ENCODE measurements at places on chromosomes 12 and 14. TPM values are rescaled to one million over a fixed set of nuclear protein-coding genes. Genes with fewer than 3 reads are reported as not detected.

PUS1 gene
- polyA plus RNA-seq = 13.8 TPM

TMEM253 gene
- 1.7 TPM for polyA plus RNA-seq

E2F7 gene
- 7.0 TPM for polyA plus RNA-seq

LMNTD1 gene
- polyA plus RNA-seq = not detected

GLS2 gene
- 0.78 TPM for polyA plus RNA-seq

FOXG1 gene
- polyA plus RNA-seq = 0.08 TPM

RPGRIP1 gene
- 0.69 TPM for polyA plus RNA-seq

SRRM4 gene
- polyA plus RNA-seq = 0.17 TPM

NELL2 gene
- polyA plus RNA-seq = 22.6 TPM

CRIP1 gene
- 34.7 TPM for polyA plus RNA-seq

GLIPR1L2 gene
- 3.3 TPM for polyA plus RNA-seq

EID3 gene
- 4.4 TPM for polyA plus RNA-seq

- DNase-seq = no peak
Observed at GRCh38 chr14:96098309-96098998, 59.3 kb downstream of the C14orf132 start.

DNA sequence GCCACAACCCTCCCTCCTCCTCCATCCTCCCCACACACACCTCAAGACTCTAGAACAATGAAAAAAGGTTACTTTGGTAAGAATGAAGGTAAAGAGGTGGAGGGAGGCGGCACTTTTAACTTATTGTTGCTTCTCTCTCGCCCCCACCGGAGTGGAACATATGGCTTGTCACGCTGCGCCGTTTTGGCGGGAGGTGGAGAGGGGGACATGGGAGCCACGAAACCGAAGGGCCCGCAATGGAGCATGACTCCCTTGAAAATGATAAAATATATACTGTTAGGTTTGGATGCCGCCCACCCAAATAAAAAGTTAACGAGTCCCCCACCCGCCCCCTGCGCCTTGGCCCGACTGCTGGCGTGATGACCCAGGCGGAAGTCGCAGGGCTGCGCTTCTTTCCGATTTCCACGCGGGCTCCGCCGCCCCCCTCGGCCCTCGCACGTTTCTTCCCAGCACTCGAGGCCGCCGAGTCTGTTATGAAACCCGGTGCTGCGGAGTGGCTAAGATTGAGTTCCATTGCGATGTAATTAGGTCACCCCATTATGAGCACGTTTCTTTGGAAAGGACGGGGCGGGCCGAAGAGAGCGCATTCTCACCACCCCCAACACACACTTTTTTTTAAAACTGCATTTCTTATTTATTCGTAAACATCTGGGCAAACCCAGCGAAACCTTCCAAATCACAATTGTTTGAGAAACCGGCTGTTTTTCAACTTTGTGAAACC is 1.4 kb upstream of the ZFP36L1 start:
- DNase-seq = no peak

DNA sequence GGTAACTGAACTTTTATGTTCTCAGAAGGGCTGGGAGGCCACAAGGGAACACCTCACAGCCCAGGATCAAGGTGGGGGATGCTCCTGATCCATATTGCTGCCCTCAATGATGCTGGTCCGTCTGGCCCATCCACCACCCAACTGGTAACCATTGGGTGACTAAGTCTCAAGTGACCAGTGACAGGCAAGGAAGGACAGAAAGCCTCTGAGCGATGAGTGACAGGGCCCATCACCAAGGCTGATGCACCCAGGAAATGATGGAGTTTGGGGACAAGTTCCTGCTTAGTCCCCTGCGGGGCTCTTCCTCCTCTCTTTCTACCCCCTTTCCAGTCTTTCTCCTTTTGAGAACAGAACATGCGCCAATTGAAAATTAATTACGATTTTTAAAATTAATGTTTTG is 2.6 kb upstream of the MMP19 start:
- no peak for DNase-seq

DNA sequence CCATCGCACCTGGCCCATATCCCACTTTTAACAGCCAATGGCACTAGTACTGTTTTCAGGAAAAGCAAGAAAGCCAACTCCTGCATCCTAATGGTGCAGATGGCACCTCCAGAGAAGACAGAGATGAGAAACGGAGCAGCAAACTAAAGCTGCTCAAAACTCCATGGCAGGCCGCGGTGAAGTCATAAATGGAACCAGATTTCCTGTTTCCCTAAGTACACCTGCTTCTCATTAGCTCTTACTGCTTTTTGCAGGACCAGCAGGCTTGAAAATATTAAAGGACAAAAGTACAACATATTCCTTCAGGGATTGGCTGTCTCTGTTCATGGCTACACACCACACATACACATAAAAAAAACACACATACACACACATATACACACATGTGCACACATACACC is 36.7 kb upstream of the LGALS3 start:
- no peak for DNase-seq

GRCh38 chr12:12331244-12331771 is 18.7 kb downstream of the MANSC1 start:
- DNase-seq = no peak

GRCh38 chr12:109740694-109741245 is 27.1 kb downstream of the FAM222A start:
- no peak for DNase-seq

DNA sequence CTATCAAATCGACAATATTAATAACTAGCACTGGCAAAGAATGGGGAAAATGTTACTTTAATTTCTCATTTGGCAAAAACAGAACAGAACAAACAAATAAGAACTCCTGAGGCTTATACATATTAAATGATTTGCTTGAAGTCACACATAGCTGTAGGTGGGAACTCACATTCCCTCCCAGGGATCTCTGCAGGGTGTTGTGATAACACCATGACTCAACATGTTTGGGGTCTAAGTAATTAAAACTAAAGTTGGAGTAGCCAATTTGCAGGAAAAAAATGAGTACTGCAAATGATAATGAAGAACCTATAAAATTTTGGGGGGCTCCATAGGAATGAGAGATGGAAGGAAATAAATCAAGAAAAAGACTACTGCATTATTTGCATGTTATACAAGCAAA is 27.5 kb downstream of the UNC79 start:
- no peak for DNase-seq

- no peak for DNase-seq
Observed at GRCh38 chr12:24772813-24773212, 176.1 kb downstream of the BCAT1 start.

GRCh38 chr12:2222691-2223090 is 169.9 kb downstream of the CACNA1C start:
- no peak for DNase-seq

GRCh38 chr12:131559517-131560516 is 151.1 kb upstream of the SFSWAP start:
- no peak for DNase-seq

DNA sequence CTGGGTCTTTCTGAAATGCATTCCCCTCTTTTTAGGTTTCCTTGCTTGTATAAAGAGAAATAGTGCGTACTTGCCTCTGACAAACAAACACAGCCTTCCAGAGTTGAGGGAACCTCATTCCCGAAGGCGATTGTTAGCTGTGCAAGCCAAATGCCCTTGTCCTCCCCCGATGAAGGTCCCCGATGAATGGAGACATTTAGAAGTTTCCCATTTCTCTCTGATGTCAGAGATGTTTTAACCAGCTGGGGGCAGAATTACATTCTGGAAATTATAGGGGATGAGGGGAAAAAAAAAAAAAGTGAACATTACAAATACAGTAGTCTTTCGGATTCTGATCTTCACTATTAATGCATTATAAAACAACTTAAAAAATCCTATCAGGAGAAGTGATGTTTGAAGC is 366.8 kb downstream of the VRK1 start:
- DNase-seq = no peak

DNA sequence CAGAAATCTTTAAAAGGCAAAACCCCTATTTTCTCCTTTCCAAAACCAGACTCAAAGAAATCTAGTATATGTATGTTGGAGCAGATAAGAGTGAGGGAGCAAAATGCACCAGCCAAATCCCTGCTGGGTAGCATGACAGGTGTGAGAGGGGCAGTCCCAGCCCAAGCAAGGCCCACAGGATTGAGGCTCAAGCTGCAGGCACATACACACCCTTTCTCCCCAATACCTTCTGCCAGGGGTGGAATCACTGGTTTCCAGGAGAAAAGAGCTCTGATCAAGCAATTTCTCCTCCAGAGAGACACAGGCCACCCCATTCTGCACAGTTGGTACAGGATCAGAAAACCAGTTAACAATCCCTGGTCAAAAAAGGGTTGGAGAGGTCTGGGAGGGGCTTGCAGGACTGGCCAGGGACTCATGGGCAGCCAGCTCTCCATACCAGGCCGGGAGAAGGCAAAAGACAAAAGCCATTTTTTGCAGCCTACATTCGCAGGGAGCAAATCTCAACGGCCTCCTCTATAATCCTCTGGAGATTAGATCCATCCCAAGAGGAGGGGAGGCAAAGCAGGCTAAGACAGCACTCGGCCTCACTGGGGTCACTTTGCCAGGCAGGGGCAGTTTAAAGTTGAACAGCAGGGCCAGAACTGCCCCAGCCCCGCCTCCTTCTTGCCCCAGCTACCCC is 2.1 kb downstream of the KMT2D start:
- DNase-seq = no peak

DNA sequence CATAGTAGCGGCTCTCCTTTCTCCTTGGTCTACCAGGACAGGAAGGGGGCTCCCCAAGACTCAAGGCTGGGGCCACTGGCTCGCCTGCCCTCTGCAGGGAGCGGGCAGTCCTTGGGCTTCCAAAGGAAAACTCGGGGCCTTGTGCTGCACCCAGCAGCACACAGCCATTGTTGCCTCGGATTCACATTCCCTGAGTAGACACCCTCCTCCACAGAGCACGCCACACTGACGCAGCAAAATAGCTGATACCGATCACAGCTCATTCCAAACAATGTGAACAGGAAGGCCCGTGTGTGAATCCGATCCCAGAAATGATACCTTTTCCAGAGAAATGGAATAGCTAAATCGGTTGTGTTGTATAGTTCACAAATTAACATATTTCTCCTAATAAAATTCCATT is 65.1 kb upstream of the DYNC1H1 start:
- no peak for DNase-seq

DNA sequence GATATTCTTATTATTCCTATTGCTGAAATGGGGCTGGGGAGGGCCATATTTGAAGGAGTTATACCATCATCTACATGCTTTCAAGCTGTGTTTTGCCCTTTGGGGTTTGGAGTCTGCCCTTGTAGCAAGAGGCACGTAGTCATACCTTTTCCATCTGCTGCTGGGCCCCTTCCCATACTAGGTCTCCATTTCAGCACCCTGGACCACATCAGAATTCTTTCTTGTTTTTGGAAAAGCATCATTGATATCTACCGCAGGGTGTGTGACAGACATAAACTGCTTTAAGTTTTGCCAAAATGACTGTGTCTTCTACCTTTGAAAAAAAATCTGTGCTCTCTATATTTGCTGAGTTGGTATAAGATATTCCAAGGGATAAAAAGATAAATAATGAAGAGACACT is 12.3 kb upstream of the DUSP6 start:
- no peak for DNase-seq

- no peak for DNase-seq
Observed at GRCh38 chr12:50069539-50069938, 12.1 kb downstream of the ASIC1 start.

GRCh38 chr12:49789992-49790391 is 38.2 kb downstream of the NCKAP5L start:
- DNase-seq = no peak

DNA sequence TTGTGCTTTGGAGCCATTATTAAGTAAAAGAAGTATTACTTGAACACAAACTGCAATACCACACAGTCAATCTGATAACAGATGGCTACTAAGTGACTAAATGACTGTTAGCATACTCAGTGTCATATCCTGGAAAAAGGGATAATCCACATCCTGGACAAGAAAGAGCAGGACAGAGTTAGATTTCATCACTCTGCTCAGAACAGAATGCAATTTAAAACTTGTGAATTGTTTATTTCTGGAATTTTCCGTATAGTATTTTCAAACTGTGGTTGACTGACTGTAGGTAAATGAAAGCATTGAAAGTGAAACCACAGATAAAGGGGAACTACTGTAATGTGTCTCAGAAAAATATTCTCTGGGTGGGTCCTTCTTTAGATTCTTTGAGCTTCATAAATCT is 458.8 kb downstream of the TMEM117 start:
- no peak for DNase-seq

DNA sequence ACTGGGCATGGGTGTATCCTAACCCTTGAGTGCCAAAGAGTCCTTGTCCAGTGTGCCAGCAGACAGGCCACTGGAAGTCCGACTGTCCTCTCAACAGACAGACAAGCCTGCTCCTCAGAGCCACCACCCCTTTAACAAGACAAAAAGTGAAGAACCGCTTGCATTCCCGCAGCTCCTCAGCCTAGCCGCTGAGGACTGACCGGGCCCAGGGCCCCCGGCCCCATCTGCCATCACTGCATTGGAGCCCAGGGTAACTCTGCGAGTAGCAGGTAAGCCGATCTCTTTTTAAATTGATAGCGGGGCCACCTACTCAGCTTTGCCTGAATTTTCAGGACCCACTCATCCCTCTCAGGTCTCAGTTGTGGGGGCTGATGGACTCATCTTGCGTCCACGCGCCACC is 68.9 kb downstream of the MOK start:
- no peak for DNase-seq

DNA sequence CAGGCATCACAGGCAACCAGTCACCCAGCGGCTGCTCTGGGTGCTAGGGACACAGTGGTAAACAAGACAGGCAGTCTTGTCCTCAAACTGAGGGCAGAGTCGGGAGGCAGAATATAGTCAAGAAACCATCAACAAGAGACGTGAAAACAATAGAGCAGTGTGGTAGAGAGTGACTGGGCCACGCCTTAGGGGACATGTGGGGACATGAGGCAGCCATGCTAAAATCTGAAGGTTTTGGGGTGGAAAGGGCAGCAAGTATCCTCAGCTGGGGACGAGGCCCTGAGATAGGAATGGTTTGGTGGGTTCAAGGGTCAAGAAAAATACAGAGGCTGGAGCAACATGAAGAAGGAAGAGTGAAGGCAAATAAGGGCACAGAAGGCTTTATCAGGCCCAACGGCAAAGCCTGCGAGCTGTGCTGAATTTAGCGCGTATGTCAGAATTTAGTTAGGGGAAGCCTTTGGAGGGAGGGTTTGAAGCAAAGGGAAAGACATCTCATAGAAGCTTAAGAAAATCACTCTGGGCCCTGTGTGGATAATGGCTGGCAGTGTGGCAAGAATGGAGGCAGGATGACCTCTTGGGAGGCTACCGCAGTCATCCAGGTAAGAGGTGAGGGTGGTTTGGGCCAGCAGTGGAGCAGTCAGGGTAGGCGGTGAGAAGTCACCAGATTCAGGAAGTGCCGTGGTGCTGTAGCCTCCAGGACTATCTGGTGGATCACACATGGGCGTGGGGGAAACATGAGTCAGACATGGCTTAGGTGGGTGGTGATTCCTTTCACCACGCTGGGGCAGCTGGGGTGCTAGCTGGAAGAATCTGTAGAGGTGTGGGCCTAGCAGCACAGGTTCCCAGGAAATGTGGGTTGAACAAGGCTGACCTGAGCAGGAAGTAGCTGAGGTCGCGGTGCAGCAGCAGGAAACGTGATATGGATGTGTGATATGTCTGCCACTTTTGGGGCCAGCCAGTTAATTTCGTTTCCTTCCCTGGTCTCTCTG is 3.0 kb downstream of the EVL start:
- no peak for DNase-seq

DNA sequence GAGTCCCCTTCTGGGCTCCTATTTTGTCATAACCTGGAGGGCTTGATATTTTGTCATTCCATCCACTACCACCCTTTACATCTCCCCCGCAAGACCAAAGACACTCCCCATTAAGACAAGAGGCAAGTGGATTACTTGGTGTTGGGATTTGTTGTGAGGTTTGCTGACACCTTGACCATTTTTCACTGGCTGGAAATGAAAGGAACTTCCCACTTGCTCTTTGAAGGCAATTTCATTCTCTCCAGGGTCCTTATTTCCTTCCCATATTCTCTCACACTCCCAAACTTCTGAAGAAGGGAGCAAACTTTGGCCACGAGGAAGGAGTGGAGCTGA is 14.9 kb downstream of the AGAP2 start:
- no peak for DNase-seq

- no peak for DNase-seq
Observed at GRCh38 chr12:76706761-76707160, 57.2 kb upstream of the ZDHHC17 start.

Data from right renal pelvis (tissue), 4 donors.